Ureter (tissue), 1 donor: ENCODE measurements at places on chromosomes 5 and 9. TPM values are rescaled to one million over a fixed set of nuclear protein-coding genes. Genes with fewer than 3 reads are reported as not detected.

The PCDHGA2 gene
- 2.6 TPM for total RNA-seq

The DUSP1 gene
- total RNA-seq = 84.2 TPM

DNA sequence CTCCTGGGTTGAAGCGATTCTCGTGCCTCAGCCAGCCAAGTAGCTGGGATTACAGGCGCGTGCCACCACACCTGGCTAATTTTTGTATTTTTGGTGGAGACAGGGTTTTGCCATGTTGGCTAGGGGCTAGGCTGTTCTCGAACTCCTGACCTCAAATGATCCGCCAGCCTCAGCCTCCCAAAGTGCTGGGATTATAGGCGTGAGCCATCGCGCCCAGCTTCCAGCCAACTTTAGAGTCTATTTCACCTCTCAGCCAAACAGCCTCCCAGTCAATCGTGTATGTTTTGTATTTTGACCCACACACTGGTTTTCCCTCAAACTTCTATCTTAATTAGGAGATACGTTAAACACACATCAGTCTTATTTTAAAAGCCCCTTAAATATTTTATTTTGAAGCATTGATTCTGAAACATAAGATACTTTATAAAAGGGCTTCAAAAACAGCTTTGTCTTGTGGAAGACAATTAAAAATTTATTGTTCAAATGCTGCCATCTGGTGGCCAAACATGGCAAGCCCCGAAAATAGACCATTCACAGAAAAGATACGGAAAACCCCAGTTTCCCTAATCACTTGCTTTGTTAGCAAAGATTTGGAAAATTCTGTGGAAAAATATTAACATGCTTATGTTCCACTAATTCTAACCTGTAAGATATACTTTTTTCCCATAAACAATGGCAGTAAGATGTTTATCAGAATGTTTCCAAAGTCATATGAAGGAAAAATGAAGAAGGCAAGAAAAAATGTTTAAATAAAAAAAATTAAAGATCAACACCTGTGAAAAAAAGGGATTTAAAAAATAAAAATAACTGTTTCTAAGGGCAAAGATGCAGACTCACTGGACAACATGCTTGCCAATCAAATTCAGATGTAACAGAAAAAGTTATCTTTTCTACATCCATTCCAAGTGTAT lies 33.1 kb downstream of the APTX start:
- peak; percentile 64 for DNase-seq

DNA sequence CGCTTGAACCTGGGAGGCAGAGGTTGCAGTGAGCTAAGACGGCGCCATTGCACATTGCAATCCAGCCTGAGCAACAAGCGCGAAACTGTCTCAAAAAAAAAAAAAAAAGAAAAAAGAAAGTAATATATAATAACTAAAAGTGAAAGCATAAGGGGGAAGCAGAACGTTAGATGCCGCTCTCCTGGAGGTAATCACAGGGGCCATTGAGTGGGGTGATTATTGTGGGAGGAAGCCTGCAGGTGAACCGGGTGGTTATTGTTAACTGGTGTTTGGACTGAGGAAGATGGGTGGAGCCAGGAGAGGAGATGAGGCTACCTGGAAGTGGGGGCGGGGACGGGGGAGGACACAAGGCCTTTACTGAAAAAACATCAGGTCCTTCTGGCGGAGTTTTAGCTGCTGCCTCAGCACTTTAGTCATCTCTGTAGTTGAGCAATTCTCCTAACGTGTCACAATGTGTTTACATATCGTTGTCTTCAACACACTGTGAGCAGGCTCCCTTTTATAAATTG lies 5.3 kb upstream of the TJP2 start:
- no peak for DNase-seq

DNA sequence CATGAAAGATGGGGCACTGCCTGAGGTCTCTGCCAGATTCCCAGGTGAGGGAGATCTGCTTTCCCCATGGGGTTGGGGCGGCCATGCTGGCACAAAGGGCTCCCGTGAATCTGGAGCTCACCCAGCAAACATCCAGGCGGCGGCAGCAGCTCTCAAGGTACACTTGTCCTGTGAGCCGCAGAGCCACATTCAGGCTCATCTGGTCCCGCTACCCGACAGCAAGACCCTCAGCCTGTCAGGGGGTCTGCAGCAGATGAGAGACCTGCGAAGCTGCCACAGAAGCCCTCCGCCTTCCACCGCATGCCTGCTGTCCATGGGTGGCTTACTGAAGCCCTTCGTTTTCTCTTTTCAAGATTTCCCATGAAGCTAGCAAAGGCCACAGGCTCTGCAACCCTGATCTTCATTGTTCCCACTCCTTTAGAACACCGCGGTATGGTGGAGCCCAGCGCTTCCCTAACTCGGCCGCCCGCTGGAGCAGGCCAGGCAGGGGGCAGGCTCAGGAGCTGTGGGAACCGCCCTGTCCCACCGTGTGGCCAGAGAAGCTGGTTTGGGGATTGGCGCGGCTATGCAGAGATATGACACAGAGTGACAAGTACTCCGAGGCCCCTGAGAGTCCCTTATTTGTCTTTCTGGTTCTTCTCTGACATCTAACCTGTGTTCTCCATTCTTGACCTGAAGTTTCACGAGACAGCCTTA lies 8.8 kb downstream of the LRRC14B start:
- no peak for DNase-seq

The SPINK6 gene
- total RNA-seq = not detected

- no peak for DNase-seq
Observed at GRCh38 chr5:61076626-61077025, 85.6 kb downstream of the SMIM15 start.

DNA sequence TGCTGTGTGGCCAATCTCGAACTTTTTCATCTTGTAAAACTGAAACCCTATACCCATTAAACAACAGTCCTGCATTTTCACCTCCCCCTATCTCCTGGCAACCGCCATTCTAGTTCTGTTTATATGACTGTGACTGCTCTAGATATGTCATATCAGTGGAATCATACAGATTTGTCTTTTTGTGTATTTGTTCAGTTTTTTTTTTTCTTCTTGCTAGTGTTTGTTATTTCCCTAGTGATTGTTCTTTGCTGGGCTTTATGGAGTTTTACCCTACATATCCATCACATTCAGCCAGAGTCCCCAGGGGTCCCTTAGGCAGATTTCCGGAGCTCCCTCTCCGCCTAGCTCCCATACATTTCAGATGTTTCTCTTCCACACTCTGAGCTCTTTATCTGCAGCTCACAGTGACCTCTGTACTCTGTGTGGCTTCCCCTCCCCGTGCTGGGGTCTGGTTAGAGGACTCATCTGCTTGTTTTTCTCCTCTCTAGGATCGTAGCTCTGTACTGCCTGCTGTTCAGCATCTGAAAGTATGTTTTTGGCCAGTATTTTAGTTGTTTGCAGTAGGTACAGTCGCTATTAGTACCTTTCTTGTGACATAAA lies 25.1 kb upstream of the CARTPT start:
- DNase-seq = no peak

DNA sequence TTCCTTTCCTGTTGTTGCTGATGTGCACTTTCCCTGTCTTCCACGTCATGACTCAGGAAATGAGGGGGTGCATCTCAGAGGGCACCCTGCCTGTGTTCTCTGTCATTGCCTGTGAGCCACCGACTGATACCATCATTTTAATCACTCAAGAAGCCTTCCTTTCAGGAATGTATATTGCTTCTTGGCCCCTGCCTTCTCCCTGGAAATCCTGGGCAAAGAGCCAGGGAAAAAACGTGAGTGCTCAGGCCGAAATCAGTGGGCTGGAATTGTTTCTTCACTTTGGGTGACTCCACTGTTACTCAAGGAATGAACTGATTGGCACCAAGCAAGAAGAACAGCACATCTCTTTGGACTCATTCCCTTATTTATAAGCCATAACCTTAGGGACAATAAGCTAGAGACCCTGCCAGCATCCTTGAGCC lies 126.1 kb downstream of the SNX18 start:
- DNase-seq = no peak

- DNase-seq = no peak
Observed at GRCh38 chr5:168951356-168951755, 349.6 kb downstream of the SLIT3 start.

DNA sequence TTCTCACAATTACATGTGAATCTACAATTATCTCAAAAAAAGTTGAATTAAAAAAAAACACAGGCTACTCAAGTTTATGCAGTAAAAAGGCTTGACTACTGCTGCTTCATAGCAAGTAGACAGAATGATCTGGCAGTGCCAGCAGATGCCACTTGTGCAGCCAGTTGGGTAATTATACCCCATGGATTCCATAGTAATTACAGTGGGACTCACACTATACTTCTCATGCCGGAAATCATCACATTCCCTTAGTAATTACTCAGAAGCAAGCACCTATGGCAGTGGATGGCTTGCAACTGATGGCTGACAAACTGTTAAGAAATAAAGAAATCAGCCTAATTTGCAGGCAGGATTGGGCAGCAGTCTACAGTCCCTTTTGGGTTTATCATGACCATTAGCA lies 463.2 kb upstream of the KLF4 start:
- DNase-seq = no peak

DNA sequence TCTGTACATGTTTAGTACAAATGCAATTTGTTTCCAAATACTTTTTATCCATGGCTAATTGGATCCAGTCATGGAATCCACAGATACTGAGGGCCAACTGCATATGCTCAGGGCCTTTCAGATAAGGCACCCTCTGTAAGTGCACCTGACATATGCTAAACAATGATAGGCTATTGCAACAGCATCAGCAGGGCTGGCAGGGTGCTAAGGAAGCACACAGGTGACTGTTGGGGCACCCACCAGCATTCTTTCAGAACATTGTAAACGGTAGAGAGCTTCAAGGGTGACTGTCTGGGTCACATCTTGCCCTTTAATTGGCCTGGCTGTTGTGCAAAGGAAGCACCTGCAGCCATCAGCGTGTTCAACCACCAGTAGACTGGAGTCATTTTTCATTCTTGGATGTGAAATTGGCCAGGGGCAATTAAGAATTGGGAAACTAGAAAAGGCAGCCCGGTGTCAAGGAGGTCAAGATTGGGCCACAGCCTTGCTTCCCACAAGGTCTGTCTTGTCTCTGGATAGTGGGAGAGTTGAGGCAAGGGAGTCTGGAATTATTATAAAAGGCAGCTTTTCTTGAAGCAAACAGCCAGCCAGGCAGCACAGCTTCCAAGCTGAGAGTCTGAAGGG lies 129.3 kb upstream of the RAI14 start:
- DNase-seq = no peak

The RANBP3L gene
- 8.1 TPM for total RNA-seq

GRCh38 chr9:129174724-129175514 lies 3.1 kb downstream of the IER5L start:
- peak; percentile 93 for DNase-seq

DNA sequence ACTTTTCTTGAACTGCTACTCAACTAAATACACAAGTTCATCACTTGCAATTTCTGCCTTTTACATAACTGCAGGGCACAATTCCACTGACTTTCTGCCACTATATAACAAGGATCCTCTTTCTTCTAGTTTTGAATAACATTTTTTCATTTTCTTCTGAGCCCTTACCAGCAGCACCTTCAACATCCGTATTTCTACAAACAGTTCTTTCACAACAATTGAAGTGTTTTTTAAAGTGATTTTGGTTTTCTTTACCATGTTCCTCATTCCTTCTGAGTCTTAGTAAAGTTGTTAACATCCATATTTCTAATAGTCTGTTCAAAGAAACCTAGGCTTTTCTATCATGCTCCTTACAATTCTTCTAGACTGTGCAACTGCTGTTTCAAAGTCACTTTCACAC lies 127.2 kb upstream of the PITX1 start:
- no peak for DNase-seq

- no peak for DNase-seq
Observed at GRCh38 chr9:3992924-3993323, 306.9 kb downstream of the GLIS3 start.

The IL33 gene
- total RNA-seq = 49.7 TPM

The LTC4S gene
- 13.7 TPM for total RNA-seq

The NRARP gene
- total RNA-seq = 7.1 TPM

- no peak for DNase-seq
Observed at GRCh38 chr5:88952344-88952743, 69.4 kb upstream of the MEF2C start.
